ENCODE measurements at places on chromosomes 11 and 22.

DNA sequence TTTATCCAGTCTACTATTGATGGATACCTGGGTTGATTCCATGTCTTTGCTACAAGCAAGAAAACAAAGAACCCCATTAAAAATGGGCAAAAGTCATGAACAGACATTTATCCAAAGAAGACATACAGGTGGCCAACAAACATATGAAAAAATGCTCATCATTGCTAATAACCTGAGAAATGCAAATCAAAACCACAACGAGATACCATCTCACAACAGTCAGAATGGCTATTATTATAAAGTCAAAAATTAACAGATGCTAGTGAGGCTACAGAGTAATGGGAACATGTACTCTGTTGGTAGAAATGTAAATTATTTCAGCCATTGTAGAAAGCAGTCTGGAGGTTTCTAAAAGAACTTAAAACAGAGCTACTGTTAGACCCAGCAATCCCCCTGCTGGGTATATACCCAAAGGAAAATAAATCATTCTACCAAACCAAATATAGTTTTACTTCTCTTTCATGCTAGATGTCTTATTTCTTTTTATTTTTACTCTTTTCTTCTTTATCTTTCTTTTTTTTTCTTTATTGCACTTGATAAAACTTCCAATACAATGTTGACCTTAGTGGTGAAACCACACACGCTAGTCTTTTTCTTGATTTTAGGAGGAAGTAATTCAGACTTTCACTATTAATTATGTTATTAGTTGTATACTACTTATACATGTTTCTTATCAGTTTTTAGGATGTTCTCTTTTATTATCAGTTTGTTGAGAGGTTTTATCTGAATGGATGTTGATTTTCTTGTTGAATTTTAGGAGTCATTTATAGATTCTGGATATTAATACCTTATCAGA, 14.3 kb downstream of the TRIM22 start:
- DNase-seq = no peak

DNA sequence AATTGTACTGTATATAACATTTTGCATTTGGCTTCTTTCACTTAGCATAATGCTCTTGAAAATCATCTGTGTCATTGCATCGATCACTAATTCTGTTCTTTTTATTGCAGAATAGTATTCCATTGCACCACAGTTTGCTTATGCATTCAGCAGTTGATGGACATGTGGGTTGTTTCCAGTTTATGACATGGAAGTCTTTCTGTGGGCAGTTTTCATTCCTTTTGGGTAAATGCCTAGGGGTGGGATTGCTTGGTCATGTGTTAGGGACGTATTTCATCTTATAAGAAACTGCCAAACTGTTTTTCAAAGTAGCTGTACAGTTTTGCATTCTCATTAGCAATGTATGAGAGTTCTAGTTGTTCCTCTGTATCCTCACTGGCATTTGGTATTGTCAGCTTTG, 127.0 kb downstream of the HIPK3 start:
- DNase-seq = no peak

GRCh38 chr11:70834277-70834940, 418.0 kb downstream of the SHANK2 start:
- no peak for DNase-seq

DNA sequence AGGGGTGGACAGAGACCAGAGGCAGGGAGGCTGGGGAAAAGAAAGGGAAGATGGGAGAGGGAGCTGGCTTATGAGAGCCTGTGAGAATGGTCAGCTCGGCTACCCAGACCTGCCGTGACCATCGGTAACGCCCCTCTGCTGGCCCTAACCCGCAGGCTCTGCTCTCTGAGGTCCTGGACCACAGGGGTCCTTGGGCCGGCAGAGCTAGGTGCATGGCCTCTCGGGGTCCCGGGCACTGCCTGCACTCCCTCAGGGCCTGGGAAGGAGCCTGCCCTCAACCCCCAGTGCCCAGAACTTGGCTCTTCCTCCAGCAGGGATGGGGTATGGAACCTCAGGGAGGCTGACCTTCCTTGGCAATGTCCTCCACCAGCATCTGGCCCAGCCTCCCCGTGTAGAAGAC, 13.2 kb downstream of the GGT5 start:
- no peak for DNase-seq

DNA sequence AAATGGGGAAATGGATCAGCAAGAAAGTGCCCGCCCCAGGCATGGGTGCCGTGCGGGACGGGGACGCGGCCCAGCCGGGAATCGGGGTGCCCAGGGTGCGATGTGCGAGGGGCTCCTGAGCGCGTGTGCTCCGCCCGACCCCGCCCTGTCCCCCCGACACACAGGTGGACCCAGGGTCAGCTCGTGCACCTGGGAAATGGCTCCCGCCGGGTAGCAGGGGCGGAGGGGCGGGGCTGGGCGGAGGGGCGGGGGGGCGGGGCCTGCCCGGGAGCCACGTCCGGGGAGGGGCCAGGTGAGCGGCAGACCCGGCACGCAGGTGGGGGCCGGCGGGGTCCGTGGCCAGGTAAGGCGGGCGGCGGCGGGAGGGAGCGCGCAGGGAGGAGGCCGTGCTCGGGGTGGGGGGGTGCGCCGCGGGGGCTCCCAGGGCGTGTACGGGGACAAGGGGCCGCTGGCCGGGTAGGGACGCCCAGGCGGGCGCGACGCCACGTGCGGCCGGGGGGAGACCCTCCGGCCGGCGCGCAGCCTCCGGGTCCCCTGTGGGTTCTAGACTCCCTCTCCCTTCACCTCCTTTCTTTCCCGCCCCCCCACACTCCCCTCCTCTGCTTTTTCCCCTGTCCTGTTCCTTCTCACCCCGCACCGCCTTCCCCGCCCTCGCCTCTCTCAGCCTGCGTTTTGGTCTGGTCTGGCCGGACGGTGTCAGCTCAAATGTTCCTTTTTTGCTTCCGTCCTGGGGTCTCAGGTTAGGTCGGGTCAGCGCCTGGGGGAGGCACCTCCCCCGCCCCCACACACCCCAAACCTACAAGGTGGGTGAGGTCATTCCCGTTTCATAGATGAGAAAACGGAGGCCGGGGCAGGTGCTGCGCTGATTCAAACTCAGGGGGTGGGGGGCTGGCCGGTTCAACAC, at the start of gene ARHGAP8:
TSS of gene ARHGAP8 (plus strand) at position 291 of the 904 bp plus-strand sequence. CDS start 33,953 bp downstream, outside the sequence.
- DNase-seq = no peak

GRCh38 chr22:35630891-35631290, 13.8 kb upstream of the MB start:
- no peak for DNase-seq

DNA sequence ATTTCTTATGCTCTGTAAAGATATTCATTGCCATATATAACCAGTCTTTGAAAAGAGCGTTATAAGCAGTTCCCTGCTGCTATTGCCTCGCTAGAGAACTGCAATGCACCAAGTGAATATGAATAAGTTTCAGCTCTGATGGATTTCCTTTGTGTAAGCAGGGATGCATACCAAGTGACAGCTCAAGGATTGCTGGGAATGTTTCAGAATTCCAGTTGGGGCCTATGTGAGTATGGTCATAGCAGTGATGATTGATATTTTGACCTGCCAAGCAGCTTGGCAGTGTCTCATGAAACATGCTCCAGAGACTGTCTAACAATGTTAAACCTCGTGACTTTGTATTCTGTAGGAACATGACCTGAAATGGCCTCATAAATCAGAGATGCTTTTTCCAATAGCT, 312.6 kb downstream of the C11orf87 start:
- DNase-seq = no peak

DNA sequence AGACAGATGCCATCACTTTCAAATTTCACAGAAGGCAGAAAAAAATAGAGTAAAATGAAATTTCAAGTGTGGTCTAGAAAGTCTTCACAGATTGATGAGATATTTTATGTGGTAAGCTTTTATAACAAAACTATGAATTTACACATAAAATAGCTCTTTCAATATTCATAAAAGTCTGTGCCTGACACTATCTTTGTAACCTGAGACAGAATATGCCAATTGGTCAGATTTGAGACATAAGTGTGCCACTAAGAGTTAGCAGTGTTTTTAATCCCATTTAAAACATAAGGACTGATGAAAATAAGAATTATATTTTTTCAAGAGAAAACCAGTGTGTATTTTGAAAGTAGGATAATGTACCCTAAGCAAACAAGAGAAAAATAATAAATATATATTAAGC, 769.5 kb upstream of the LUZP2 start:
- no peak for DNase-seq

DNA sequence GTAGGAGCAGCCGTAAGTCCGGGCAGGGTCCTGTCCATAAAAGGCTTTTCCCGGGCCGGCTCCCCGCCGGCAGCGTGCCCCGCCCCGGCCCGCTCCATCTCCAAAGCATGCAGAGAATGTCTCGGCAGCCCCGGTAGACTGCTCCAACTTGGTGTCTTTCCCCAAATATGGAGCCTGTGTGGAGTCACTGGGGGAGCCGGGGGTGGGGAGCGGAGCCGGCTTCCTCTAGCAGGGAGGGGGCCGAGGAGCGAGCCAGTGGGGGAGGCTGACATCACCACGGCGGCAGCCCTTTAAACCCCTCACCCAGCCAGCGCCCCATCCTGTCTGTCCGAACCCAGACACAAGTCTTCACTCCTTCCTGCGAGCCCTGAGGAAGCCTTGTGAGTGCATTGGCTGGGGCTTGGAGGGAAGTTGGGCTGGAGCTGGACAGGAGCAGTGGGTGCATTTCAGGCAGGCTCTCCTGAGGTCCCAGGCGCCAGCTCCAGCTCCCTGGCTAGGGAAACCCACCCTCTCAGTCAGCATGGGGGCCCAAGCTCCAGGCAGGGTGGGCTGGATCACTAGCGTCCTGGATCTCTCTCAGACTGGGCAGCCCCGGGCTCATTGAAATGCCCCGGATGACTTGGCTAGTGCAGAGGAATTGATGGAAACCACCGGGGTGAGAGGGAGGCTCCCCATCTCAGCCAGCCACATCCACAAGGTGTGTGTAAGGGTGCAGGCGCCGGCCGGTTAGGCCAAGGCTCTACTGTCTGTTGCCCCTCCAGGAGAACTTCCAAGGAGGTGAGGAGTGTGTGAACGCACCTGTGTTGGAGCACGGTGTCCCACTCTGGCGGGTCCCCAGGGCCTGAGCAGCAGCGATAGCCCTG, at the start of gene TAGLN:
TSS of gene TAGLN (plus strand) at position 318 of the 863 bp plus-strand sequence. CDS start 3,644 bp downstream, outside the sequence.
- DNase-seq = no peak

DNA sequence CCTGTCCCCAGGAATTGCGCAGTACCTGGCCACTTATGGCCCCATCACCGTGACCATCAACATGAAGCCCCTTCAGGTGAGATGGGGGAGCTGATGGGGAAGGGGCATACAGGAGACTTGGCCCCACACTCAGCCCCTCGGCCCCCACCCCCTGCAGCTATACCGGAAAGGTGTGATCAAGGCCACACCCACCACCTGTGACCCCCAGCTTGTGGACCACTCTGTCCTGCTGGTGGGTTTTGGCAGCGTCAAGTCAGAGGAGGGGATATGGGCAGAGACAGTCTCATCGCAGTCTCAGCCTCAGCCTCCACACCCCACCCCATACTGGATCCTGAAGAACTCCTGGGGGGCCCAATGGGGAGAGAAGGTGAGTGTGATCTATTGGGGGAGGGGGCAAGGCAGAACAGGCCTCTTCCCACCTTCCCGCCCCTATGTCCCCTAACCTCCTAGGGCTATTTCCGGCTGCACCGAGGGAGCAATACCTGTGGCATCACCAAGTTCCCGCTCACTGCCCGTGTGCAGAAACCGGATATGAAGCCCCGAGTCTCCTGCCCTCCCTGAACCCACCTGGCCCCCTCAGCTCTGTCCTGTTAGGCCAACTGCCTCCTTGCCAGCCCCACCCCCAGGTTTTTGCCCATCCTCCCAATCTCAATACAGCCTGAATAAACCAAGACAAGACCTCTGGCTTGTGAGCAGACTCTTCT, 3.6 kb downstream of the CTSW start:
- DNase-seq = no peak

DNA sequence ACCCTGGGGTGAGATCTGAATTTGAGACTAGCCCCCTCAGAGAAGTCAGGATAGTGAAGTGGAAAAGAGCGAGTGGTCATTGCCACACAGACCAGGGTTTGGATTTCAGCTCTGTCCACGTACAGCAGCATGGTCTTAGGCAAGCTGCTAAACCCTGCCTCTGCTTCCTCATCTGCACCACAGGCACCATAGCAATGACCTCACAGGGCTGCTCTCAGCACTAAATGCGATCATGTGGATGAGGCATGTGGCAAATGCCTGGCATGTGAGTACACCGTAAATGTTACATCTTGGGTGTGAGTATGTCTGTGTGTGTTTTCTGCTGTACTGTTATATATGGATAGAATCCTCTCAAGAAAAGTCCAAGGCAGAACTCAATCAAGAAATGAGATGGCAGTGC, 15.8 kb downstream of the NAV2 start:
- no peak for DNase-seq

GRCh38 chr22:39520226-39521105, at the start of gene ATF4:
Gene ATF4 (plus strand): TSS chr22:39520562. CDS start chr22:39521446, 884 bp downstream.
- DNase-seq = peak; percentile 90

DNA sequence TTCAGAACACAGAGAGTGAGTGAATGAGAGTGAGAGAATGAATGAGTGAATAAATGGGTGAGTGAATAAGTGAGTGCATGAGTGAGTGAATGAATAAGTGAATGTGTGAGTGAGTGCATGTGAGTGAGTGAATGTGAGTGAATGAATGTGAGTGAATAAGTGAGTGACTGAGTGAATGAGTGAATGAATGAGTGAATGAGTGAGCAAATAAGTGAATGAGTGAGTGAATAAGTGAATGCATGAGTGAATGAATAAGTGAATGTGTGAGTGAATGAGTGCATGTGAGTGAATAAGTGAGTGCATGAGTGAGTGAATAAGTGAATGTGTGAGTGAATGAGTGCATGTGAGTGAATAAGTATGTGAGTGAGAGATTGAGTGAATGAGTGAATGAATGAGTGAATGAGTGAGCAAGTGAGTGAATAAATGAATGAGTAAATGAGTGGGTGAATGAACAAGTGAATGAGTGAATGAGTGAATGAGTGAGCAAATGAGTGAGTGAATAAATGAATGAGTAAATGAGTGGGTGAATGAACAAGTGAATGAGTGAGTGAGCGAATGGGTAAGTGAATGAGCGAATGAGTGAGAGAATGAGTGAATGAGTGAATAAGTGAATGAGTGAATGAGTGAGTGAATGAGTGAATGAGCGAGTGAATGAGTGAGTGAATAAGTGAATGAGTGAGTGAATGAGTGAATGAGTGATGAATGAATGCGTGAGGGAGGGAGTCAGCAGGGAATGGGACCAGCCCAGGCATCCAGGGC, 21.3 kb upstream of the MUC5B start:
- DNase-seq = no peak

DNA sequence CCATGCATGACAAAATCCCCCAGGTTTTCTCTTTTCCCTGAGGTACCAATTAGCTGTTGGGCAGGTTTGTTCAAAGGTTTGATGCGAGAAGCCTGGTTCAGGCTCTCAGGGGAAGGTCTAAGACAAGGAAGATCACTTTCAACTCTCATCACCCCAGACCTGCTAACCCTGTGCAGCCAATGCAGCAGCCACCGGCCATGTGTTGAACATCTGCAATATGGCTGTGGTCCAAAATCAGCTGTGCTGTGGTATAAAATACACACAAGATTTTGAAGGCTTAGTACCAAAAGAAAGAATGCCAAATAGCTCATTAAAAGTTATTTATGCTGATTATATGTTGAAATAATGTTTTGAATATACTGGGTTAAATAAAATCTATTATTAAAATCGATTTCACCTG, 58.5 kb downstream of the SMCO4 start:
- no peak for DNase-seq
